ENCODE measurements at places on chromosomes 11 and 22.

DNA sequence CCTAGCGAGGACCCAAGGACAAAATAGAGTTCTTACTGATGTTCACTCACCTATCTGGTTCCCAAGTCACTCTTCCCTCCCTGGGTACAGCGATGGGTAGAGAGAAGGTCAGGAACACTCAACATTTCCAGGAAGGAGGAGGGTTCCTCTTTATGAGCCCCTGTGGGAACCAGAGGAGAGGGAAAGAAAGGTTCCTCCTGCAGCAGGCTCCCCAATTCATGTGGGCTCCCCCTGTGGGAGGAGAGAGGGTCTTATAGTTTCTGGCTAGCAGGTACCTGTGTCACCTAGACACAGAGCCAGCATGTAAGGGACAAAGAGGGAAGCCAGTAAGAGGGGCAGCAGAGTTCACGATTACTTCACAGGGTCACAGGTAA is 93.5 kb downstream of the DBX1 start:
- no peak for DNase-seq

- no peak for DNase-seq
These were observed 108.1 kb upstream of the THY1 start for GRCh38 chr11:119531056-119531455.

DNA sequence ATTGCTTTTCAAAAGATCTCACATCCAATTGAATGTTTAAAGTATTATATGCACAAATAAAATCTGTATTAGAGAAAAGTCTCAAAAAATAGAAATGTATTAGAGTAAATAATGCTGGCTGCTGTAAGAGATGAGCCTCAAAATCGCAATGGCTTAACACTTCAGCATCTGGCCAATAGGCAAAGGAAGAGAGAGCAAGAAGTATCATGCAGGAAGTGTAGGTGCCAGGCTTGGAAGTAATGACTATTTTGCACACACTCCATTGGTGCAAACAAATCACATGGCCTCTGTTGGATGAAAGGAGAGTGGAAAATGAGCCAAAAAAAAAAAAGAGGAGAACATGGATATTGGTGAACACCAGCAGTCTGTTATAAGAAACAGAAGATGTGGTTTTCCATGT is 193.0 kb upstream of the E2F8 start:
- DNase-seq: no peak

DNA sequence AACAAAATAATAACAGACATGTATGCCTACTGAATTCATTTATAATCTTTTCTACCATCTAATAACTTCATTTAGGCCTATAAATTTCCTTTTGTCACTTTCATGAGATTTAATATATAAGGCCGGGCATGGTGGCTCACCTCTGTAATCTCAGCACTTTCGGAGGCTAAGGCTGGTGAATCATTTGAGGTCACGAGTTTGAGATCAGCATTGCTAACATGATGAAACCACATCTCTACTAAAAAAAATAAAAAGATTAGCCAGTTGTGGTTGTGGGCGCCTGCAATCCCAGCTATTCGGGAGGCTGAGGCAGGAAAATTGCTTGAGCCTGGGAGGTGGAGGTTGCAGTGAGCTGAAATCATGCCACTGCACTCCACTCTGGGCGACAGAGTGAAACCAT is 14.2 kb upstream of the NTM start:
- DNase-seq: no peak

DNA sequence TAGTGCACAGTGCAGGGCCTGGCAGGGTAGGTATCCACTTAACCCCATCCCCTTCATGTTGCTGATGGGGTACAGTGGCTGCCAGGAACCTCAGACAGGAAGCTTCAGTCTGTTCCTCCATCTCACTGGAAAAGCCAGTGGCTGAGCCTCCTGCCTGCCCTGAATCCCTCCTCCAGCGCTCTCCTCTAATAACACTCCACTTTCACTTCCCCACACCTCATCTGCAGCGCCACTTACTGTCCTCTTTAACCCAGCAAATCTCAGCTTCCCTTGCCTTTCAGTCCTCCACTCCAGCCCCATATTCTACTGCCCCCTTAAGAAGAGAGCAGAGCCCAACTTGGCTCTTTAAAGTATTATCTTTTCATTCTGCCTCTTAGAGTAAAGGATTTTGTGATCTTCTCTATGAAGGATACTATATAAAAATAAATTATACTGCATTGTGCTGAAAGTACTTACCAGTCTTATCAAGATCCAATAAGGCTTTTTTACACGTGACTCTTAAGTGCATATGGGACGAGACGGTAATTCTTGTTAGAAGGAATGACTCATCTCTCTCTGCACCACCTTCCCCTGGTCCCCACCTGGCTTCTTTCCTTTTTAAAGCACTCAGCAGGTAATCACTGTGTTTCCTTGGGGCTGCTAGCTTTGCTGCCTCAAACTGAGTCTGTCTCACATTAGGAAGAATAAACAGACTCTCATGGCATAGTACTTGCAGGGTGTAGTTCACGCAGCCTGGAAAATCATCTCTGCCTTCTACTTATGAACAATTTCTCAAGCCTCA is 238.0 kb upstream of the NARS2 start:
- DNase-seq: no peak

GRCh38 chr11:23212807-23213206 is 352.5 kb upstream of the CCDC179 start:
- DNase-seq: no peak
